ENCODE measurements at places on chromosomes 6 and 20. TPM values are rescaled to one million over a fixed set of nuclear protein-coding genes. Genes with fewer than 3 reads are reported as not detected.

LIME1 gene
- 23.5 TPM for total RNA-seq

CTCFL gene
- total RNA-seq = not detected

CPNE5 gene
- total RNA-seq = not detected

ELOVL2 gene
- not detected for total RNA-seq

SIRPB2 gene
- not detected for total RNA-seq

MUC22 gene
- total RNA-seq = not detected

LST1 gene
- not detected for total RNA-seq

EYS gene
- total RNA-seq = not detected

SLC13A3 gene
- 0.39 TPM for total RNA-seq

CCM2L gene
- 0.16 TPM for total RNA-seq

SIRPD gene
- total RNA-seq = not detected

CRISP2 gene
- not detected for total RNA-seq

GABRR1 gene
- 0.12 TPM for total RNA-seq

CEP85L gene
- total RNA-seq = 0.29 TPM

AHI1 gene
- 10.4 TPM for total RNA-seq

GRCh38 chr6:130306377-130306776 is 59.4 kb upstream of the TMEM200A start:
- H3K36me3 ChIP-seq = no peaks in the 10 kb centered on the region
- peak overlapping the region; percentile 86 for H3K27ac ChIP-seq
- no peaks in the 10 kb centered on the region for H3K27me3 ChIP-seq
- H3K4me1 ChIP-seq = peaks cover 37% of the 10 kb centered on the region
- DNase-seq = no peak

DNA sequence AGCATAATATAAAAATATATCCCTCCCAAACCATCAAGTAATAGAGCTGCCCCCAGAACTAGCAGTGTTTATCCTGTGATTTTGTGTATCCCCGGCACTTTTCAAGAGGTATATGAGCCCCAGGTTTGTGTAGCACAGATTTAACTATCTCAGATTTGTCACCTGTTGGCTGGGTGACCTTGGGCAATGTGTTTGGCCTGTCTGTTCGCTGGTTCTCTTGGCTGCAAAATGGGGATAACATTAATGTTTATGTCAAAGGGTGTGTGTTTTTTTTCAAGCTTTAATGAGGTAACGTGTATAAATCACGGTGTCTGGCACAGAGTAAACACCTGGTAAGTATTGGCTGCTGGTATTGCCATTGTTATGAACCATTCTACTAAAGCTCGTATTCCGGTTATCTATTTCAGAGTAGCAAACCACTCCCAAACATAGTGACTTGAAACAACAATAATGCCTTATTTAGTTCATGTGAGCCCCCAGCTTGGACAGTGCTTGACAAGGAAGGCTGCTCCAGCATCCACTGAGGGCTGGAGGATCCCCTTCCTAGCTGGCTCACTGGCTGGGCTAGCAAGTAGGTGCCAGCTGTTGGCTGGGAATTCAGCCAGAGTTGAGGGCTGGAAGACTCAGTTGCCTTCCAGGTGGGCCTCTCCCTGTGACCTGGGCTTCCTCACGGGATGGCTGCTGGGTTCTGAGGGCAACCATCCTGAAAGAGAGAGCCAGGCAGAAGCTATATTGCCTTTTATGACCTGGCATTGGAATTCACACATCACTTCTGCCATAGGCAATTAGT is 36.2 kb downstream of the PDRG1 start:
- H3K36me3 ChIP-seq = no peaks in the 10 kb centered on the region
- no peak overlapping the region for H3K27ac ChIP-seq

GRCh38 chr20:14331646-14332045 is 5.8 kb downstream of the FLRT3 start:
- no peak for DNase-seq
- no peaks in the 10 kb centered on the region for H3K27me3 ChIP-seq
- no peaks in the 10 kb centered on the region for H3K4me1 ChIP-seq
- H3K36me3 ChIP-seq = peaks cover 3% of the 10 kb centered on the region
- no peak overlapping the region for H3K27ac ChIP-seq
- no peak overlapping the region for H3K4me3 ChIP-seq

- peak overlapping the region; percentile 39 for H3K4me3 ChIP-seq
- DNase-seq = peak; percentile 20
- peaks cover 4% of the 10 kb centered on the region for H3K27me3 ChIP-seq
- H3K4me1 ChIP-seq = peaks cover 4% of the 10 kb centered on the region
Measured at GRCh38 chr6:13488015-13488895, 855 bp upstream of the GFOD1 start.

- H3K4me1 ChIP-seq = peaks cover 52% of the 10 kb centered on the region
- no peaks in the 10 kb centered on the region for H3K27me3 ChIP-seq
- peaks cover 1% of the 10 kb centered on the region for H3K36me3 ChIP-seq
- no peak overlapping the region for H3K4me3 ChIP-seq
- peak overlapping the region; percentile 80 for H3K27ac ChIP-seq
Measured at GRCh38 chr6:63349401-63349800, 29.6 kb upstream of the LGSN start.

GRCh38 chr6:25324066-25324762 is 45.0 kb downstream of the CARMIL1 start:
- H3K27ac ChIP-seq = peak overlapping the region; percentile 34
- no peak overlapping the region for H3K4me3 ChIP-seq
- peaks cover 48% of the 10 kb centered on the region for H3K4me1 ChIP-seq
- H3K27me3 ChIP-seq = no peaks in the 10 kb centered on the region
- H3K36me3 ChIP-seq = no peaks in the 10 kb centered on the region
- DNase-seq = peak; percentile 19

DNA sequence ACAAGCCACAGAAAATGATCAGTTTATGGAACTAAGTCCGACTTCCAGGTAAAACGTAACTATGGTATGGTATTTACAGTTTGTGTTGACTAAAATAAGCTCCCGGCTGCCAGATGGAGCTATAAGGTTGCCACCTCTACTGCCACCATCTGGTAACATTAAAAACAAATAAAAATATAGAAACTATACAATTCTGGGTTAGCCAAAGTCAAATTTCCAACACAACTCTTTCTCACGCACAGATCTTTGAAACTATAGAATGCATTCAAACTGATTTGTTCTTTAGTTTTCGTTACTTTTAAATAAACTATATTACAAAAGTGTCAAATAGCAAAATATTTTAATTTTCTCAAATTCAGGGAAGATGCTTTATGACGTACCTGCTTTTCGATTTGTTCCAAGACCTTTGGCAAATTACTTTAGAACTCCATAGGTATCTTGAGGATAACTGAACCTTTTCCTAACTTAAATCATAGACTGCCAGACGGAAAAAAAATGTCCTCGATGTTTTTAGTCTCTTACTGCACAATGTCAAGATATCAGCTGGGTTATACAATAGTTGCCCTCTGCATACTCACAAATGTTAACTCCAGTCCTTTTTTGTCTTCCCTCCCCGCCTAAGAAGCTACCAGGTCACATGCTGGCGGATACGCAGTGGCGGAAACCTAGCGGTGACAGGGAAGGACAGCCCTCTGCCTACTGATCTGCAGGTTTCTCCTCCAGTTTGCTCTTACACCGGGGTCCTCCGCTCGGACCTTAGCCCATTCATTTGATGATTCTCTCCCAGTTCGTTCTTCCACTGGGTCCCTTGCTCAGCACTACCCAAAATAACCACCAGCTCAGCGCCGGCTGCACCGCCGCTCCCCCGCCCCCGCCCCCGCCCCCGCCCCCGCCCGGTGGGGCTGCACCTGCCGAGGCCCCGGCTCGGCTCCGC is 888 bp downstream of the SLC17A5 start:
- H3K27ac ChIP-seq = peak overlapping the region; percentile 79
- H3K4me3 ChIP-seq = peak overlapping the region; percentile 85
- H3K27me3 ChIP-seq = no peaks in the 10 kb centered on the region
- DNase-seq = peak; percentile 77
- H3K4me1 ChIP-seq = peaks cover 29% of the 10 kb centered on the region

DNA sequence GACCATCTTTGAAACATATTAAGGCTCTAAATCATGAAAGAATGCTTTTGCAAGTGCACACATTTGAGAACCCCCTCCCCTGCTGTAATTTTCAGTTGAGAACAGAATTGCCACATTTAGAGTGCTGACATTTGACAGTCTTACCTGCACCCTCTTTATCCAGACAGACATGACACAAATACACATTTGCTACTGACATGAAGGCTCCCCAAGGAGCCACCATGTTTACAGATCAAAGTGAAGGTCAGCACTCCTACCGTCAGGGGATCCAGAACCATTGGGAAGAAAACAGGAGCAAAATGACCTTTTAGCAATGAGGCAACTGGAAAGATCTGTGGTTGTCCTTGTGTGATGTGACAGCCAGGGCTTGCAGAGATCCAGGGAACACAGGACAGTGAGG is 315.4 kb upstream of the CNR1 start:
- H3K4me3 ChIP-seq = no peak overlapping the region
- H3K27ac ChIP-seq = no peak overlapping the region
- H3K36me3 ChIP-seq = no peaks in the 10 kb centered on the region

DNA sequence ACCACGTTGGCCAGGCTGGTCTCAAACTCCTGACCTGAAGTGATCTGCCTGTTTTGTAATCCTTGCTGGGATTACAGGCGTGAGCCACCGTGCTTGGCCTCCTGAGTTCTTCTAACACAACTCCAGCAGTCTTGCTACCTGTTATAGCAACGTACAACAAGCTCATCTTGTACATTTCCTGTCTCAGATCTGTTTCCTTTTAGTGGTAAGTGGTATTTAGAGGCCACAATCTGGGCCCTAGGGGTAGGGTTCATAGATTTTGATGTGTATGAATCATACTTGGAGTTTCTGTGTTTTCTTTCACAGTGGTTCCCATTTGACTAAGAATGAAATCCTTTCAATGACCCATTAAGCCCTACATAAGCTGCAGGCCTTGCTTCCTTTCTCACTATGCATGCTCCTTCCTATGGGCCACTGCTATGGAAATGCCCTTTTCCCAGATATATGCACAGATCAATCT is 27.1 kb upstream of the SYNCRIP start:
- no peaks in the 10 kb centered on the region for H3K27me3 ChIP-seq
- no peak overlapping the region for H3K27ac ChIP-seq
- no peaks in the 10 kb centered on the region for H3K36me3 ChIP-seq
- H3K4me3 ChIP-seq = no peak overlapping the region
- no peak for DNase-seq

DNA sequence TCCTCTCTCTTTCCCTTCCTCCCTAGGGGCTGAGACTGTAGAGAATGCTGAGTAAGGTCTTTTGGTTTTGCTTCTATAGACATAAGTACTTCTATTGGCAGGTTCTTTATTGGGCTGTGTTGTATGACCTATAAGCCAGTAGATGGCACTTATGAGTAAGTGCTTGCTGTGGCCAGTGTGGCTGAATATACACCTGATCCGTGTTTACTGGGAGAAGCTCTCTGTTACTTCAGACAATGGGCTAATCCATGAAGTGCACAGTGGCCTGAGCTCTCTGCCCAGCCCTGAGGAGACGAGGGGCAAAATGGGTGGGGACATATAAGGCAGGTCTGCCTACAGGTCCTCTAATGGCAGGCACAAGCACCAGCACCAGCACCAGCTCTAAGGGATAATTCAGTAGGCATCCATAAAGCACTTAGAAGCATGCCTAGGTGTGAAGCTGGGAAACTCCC is 610.3 kb downstream of the RNF144B start:
- H3K4me3 ChIP-seq = no peak overlapping the region
- DNase-seq = peak; percentile 30
- no peaks in the 10 kb centered on the region for H3K4me1 ChIP-seq
- H3K27ac ChIP-seq = no peak overlapping the region
- no peaks in the 10 kb centered on the region for H3K36me3 ChIP-seq

GRCh38 chr20:44941120-44941691 is 19.0 kb downstream of the TOMM34 start:
- H3K27ac ChIP-seq = peak overlapping the region; percentile 2
- no peaks in the 10 kb centered on the region for H3K27me3 ChIP-seq
- peaks cover 14% of the 10 kb centered on the region for H3K36me3 ChIP-seq
- no peak for DNase-seq
- no peaks in the 10 kb centered on the region for H3K4me1 ChIP-seq

GRCh38 chr20:59483481-59483880 is 120.9 kb upstream of the PHACTR3 start:
- H3K27ac ChIP-seq = no peak overlapping the region
- 0 out of 2 replicates have a peak, but pooled peaks cover 2% of the 10 kb centered on the region for H3K27me3 ChIP-seq
- no peaks in the 10 kb centered on the region for H3K36me3 ChIP-seq

DNA sequence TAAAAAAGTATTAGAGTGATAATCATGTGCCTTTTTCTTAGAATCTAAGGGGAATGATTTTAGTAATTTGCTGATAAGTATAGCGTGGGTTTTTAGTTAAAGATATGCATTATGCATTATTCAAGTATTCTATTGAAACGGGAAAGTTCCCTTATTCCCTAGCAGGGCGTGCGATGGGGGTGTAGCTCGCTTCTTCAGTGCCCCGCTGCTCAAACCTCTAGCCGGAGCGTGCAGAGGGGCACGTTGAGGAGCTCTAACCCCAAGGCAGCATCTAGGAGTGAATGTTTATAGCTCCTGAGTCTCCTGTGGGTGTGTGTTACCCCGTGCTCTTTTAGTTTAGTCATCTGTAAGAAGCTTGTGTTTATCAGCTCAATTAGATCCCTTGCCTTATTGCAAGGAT is 1339.5 kb upstream of the MAP3K7 start:
- H3K27ac ChIP-seq = no peak overlapping the region
- no peaks in the 10 kb centered on the region for H3K27me3 ChIP-seq
- H3K4me3 ChIP-seq = no peak overlapping the region
- no peak for DNase-seq
- H3K36me3 ChIP-seq = no peaks in the 10 kb centered on the region
- no peaks in the 10 kb centered on the region for H3K4me1 ChIP-seq

DNA sequence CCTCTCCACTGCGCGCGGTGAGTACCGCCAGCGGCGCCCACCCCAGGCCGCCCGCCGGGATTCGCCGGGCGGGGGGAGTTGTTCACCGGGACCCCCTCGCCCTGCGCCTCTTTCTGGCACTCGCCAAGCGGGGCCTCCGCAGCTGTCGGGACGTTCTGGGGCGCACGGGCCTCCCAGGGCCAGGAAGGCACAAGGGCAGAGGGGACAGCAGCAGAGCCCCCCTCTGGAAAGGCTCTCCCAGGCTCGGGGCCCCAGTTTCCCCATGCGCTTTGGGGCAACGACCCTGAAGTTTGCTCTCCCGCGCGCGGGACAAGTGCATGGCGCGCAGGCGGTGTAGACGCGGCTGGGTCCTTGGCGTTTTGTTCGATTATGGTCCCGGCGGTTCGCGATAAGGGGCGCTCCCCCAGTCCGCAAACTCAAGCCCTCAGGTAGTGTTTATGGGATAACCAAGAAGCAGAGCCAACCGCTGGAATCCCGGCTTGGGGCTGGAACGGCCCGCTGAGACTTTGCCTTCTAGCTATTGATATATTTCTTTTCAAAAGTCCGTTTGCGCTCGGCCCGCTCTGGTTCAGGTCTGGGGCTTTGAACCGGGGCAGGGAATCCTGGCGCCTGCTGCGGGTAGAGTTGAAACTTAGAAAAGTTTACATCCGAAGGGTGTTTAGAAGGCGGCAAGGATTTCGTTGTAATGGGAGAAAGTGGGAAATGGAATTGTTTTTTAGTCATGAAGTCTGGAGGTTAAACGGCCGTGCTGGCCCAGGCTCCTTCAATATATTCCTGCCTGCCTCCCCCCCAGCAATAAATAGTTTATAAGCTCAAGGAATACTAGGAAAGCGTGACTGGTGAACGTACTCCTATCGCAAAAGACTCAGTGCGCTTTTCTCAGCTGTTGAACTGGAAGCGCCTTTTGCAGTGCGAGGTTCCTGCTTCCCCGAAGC is 595 bp downstream of the EYA2 start:
- no peaks in the 10 kb centered on the region for H3K36me3 ChIP-seq
- 0 out of 2 replicates have a peak overlapping the region, but pooled peaks have one; percentile 8 for H3K4me3 ChIP-seq
- DNase-seq = peak; percentile 15
- H3K4me1 ChIP-seq = peaks cover 4% of the 10 kb centered on the region
- no peak overlapping the region for H3K27ac ChIP-seq

All from Caco-2 (cell line).